ENCODE measurements at places on chromosomes 7 and 10. TPM values are rescaled to one million over a fixed set of nuclear protein-coding genes. Genes with fewer than 3 reads are reported as not detected.

Gene TMEM273
- total RNA-seq, result 24.0 TPM

Gene ALOX5
- 127 TPM for total RNA-seq

Gene EN2
- not detected for total RNA-seq

DNA sequence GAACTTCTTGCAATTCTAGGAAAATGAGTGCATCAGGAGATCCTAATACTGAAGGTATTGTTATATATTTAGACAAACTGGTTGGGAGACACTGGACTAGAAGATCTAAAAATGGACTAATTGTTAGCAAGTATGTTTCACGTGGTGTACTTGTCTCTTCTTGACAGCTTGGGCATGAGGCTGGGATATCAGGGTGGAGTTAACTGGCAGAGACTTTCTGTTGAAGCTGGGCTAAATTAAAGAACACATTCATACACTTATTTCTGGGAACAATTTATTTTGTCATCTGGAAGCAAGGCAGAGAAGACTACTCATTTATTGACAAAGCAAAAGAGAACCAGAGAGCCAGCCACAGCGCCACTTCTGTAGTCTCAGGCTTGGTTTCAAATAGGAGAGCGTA, 25.9 kb downstream of the TYW1 start:
- DNase-seq, result no peak

DNA sequence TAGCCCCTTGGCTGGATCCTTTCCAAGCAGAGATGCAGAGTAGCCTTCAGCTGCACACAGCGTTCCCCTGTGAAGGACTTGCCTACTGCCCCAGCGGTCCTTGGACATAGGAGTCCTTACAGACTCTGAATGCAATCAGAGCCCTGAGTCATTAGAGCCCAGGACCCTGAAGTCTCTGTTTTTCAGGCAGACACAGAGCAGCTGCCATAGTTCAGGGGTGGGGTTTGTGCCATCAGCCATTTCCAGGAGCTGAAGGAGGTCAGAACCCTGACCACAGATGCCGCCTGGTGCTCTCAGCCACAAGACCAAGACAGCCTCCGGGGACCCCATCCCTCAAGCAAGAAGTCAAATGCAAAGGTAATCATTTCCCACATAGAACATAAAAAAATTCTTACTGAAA, 32.8 kb upstream of the WDFY4 start:
- no peak for DNase-seq

DNA sequence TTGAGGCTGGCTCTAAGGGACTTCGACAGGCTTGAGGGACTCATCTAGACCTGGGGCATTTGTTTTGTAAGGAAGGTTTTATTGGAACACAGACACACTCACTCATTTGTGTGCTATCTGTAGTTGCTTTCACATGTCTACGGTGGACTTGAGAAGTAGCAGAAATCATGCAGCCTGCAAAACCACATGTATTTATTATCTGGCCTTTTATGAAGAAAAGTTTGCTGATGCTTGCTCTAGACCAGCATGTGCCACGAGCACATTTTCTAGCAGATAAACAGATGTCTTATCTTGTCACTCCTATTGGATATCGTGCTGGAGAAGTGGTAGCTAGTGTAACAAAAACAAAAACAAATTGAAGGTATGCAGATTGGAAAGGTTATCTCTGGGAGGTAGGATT, 9.8 kb downstream of the UPP1 start:
- DNase-seq, result no peak

Gene C7orf33
- not detected for total RNA-seq

DNA sequence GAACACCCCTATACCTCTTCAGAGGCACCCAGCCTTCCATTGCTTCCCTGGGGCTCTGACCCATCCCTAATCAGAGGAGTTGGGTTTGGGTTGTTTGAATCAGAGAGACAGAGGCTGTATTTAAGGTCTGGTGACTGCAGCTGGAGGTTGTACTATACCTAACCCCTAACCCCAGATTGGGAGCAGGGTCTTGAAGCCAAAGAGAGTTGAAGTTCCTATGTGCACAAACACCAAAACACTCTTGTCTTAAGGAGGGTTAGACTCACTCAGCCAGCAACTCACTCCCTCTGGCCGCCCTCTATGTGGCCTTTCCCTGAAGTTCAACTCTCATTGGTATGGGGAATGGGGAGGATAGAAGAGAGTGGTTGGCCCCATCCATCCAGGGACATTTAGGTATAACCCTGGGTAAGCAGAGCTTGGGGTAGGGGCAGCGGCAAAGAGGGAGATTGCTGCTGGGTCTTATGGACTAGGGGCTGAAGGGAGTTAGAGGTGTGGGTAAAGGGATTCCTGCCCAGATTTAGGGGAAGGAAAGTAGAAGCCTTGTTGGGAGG, 80.0 kb downstream of the PAX2 start:
- no peak for DNase-seq

DNA sequence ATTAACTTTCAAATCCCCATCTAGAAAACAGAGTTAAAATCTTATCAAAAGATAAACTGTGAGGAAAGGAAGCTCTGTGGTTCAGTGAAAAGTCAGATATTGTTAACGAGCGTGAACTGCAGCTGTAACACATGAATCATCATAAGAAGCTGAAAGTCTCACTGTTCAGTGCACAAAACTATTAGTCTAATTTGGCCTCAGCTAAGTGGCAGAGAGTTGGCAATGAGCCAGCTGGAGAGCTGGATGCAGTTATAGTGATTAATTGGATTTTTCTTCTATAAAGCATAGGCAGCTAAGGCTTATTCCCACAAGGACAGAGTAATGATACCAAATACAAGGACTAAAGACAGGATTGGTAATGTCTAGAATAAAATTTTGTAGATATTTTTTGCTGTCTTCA, 101.1 kb upstream of the ABCB5 start:
- DNase-seq, result peak; percentile 50

DNA sequence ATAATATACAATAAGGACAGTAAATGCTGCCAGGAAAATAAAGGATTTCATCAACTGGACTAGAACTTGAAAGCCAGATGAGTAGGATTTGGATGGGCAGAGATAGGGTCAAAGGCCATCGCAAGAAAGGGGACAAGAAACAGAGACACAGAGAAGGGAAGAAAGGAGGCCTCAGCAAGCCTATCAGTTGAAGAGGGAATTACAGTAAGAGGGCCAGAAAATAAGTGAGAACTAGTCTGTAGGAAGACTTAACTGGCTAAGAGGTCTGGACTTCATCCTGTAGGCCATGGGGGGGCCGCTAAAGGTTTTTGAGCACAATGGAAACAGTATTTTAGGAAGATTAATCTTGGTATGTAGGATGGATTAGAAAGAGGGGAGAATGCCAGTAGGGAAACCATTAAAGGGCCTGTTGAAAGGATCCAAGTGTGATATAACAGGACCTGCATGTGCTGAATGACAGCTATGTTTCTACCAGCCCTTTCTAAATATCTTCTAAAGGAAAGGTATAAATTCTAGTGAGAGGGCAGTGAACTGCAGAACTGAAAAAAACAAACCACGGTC, 174.4 kb downstream of the CHCHD3 start:
- DNase-seq, result no peak

GRCh38 chr7:133007961-133008360, 73.9 kb downstream of the CHCHD3 start:
- no peak for DNase-seq

Gene SOSTDC1
- total RNA-seq, result 2.1 TPM

GRCh38 chr10:122148876-122149560, 122.1 kb upstream of the BTBD16 start:
- DNase-seq, result no peak

Gene CRHR2
- total RNA-seq, result 0.21 TPM

Gene CARD11
- 2.0 TPM for total RNA-seq

Gene DPYSL4
- total RNA-seq, result 2.2 TPM

- DNase-seq, result no peak
Measured at GRCh38 chr7:126698446-126698845, 554.3 kb downstream of the GRM8 start.

DNA sequence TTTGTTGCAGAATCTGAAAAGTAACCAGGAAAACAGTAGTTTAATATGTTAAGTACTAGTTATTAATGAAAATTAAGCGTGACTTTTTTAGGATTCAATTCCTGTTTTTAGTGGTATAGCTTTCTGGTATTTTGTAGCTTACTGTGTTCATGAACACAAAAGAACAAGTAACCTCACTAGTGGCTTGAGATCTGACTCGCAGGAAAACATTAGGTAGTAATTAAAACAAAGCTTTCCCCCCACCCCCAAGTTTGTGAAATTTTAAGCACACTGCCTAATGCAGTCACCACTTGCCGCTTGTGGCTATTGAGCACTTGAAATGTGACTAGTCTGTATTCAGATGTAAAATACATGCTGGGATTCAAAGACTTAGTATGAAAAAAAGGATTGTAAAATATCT, 102.5 kb upstream of the RPA3 start:
- DNase-seq, result no peak

Gene LEP
- total RNA-seq, result 15.9 TPM

DNA sequence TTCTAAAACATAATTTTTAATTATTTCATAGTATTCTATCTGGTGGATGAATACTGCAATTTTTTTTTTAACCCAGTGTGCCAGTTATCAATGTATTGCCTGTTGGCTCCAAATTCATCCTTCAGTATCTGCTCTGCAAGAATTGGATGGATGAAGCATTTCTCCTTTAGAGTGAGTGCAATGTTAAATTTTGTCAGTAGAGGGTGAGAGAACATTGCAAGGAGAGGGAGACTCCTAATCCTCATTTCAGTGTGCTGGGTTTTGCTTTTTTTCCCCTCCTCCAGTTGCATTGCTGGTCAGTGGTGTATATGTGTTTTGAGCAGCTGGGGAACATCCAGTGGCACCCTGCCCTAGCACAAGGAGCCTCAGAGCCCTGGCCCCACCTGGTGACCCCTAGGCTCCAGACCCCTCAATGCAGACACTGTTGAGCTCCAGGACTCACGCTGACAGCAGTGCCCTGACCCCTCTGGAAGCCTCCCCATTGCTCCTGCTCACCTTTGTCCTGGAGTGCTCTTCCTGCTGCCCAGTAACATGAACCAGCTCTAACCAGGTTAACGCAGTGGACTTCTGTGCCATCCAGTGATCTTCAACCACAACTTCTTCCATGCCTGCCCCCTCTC, 199.4 kb downstream of the USP6NL start:
- no peak for DNase-seq

DNA sequence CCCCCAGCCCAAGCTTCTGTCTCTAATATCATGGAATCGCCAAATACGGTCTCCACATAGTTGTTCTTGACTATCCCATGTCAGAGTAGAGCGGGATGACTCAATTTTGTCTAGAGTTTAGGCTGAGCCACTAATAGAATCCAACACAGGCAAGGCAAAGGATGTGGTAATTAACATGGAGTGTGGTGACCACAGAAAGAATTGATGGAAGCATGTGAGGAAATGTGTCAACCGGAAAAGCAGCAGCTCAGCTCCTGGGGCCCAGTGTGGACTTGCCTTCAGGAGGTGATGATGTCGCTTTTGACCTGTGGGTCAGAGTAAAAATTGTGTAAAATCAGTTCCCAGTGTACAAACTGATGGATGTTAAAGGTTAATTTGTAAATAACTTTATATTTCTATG, 139.3 kb upstream of the KLF6 start:
- DNase-seq, result no peak

Gene SH2B2
- 8.5 TPM for total RNA-seq

DNA sequence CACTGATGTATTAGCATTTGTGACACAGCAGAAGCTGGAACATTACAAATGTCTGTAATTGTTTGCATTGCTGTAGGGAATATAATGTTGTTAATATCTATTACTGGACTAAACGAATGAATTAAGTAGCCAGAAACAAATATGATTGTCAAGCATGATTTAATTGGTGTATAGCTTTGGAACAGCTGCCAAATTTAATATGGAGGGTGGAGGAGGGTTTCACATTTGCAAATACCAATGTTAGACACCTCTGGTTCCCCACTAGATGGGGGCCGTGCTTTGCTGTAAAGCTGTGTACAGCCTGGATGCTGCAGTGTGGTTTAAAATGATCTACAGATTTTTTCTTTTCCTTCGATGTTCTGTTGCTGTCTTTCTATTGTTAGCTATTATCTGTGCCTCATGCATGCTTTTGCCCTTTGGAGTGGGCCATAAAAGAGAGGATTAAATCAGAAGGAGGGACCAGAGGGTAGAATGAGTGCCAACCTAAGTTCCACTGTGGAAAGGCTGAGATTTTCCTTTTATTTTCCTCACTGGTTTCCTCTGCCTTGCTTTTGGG, 23.1 kb downstream of the DNAJB9 start:
- DNase-seq, result no peak

DNA sequence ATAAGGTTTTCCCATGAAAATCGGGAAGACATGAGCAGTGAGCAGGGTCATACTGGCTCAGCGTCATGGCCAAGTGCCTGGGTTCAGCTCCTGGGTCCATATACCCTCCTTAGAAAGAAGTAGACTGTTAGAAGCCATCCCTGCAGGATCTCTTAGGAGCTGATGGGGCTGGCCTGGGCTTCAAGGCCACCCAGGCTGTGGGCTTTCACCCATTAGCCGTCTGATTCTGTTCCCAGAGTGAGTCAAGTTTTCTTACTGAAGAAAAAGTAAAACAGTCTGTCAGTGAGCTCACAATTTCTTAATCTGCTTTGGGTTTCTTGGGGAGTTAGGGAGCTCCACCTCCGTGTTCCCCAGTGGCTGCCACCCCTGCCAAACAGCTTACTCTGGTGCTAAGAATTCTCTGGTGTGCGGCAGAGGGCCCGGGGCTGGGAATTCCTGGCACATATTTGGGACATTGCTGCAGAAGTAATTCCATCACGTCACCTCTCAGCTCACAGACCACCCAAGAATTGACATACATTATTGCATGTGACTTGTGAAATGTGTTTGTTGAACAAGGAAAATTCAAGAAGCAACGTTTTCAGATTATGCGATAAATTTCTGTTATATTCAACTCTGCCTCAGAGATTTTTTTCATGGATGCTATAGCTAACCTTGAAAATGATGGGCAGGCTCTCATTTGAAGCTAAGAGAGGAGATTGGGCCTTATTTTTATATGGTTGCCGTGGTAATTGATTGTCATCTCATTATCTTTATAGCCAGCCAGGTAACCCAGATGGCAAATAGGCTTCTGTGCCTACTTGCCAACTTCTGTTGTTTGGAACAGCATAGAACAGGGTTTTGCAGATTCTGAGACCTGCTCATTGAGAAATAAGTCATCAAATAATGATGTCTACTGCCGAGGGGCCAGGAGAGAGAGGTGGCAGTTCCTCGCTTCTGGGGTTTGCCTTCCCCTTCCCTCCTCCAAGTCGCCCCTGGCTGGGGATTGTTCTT, 166.4 kb downstream of the CHN2 start:
- DNase-seq, result no peak

GRCh38 chr10:31426401-31426800, 107.4 kb downstream of the ZEB1 start:
- no peak for DNase-seq

Gene TMEM120A
- 108 TPM for total RNA-seq

DNA sequence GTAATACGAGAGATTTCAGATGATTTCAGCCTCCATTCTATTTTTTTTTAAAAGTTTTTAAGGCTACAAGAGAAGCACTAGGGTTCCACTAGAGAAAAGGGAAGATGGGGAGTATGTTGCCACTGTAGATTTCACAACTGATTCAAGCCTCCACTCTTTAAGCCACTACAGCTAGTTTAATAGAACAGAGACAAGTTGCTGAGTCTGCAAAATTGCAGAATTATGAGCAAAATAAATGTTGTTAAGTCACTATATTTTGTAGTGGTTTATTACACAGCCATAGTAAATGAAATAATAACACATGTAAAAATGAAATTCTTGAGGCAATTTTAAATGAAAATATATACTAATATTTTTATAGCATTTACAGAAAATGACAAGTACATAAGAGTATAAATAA, 96.0 kb upstream of the POT1 start:
- no peak for DNase-seq

- no peak for DNase-seq
Measured at GRCh38 chr10:35420827-35421552, 84.7 kb downstream of the CCNY start.
